ENCODE measurements at places on chromosomes 7 and 10.

GRCh38 chr10:123911866-123912265, 20.3 kb upstream of the CPXM2 start:
- DNase-seq: no peak

GRCh38 chr10:101032637-101033224, 1.7 kb downstream of the SFXN3 start:
- no peak for DNase-seq

DNA sequence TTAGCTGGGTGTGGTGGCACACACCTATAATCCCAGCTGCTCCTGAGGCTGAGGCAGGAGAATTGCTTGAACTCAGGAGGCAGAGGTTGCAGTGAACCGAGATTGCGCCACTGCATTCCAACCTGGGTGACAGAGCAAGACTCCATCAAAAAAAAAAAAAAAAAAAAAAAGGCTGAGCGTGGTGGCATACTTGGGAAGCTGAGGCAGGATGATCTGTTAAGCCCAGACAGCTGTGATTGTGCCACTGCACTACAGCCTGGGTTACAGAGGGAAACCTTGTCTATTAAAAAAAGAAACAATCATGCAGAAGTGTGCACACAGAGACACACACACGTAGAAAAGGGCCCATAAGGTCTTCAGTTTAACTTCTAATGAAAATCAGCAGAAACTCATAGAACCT, 150.6 kb downstream of the TPST1 start:
- DNase-seq: no peak

- DNase-seq: no peak
Observed at GRCh38 chr10:12780634-12781601, 220.6 kb downstream of the CCDC3 start.

DNA sequence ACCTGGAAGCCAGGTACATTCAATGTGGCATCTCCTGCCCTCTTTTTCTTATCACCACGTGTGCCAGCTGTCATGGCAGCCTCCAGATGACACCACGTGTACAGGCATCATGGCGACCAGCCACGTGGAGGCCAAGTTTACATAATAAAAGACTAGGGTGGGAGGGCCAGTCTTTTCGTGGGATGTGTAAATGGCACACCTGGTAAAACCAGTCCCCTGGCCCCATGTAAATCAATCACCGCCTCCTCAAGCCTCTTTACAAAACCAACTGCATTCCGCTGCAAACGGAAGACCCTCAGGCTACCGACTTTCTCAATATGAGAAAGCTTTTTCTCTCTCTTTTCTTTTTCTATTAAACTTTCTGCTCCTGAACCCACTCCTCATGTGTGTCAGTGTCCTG, 65.1 kb upstream of the PHF14 start:
- no peak for DNase-seq

DNA sequence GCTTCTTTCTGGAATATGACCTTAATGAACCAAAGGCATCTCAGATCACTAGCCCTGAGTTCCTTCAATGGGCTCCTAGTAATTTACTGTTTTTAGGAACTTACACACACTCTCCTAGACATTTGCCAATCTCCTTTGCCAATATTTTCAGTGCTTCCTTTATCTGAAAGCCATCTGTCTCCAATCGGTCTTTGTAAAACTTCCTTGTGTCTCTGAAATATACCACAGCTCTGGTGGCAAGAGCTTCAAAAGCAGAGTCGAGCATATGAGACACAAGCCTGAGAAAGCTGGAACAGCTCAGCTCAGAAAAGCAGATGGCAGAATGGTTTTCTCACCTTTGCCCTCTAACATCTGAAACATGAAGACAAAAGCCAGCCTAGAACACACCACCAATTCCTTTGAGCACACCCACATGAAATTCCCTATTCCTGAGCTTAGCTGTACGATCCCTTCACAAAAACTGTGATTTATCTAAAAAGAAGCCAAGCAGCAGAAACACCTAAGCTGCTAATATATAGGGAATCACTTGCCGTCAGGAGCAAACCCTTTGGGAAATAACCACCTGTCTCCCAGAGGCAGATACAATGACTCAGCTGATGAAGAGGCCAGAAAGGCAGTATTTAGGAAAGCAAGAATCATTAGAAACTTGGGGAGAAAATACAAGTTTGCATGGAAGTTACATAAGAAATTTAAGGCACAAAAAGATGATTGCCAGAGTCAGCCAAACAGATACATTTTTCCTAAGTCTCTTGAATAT, 70.2 kb upstream of the ANK3 start:
- no peak for DNase-seq

DNA sequence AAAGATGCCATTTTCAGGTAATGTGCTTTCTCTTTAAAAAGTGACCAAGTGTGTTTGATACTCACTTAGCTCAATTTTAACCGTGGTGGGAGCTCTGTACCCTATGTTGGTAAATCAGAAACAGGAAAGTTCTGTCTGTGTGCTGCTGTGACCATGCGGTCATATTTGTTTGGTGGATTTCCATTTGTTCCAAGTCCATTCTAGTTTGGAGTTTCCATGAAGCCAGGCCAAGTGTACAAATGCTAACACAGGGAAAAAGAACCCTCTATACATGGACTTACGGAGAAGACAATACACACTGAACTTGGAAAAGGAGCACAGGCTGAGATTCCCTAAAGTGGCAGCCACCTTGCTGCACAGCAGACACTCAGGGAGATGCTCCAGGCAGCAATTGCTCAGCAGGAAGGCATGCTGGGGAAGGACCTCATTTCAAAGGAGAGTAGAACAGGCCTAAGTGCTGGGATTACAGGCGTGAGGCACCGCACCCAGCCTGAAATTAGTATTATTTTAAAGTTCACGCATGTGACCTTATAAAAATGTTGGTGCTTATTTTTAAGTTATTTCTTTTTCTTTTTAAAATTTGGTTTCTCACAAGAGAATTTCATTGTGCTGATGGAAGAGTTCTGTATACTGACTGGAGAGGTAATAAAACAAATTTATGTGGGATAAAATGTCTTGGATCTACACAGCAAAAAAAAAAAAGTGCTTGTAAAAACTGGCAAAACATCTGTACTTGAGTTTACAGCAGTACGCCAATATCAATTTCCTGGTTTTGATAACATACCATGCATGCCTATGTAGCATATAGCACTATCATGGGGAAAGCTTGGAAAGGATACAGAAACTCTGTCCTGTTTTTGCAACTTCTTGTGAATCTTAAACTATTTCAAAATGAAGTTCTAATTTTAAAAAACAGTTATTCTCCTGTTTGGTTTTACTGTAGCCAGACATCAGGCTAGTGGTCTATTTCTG, 436.2 kb downstream of the KCNMA1 start:
- no peak for DNase-seq

GRCh38 chr7:47452295-47452694, 129.6 kb downstream of the TNS3 start:
- no peak for DNase-seq

DNA sequence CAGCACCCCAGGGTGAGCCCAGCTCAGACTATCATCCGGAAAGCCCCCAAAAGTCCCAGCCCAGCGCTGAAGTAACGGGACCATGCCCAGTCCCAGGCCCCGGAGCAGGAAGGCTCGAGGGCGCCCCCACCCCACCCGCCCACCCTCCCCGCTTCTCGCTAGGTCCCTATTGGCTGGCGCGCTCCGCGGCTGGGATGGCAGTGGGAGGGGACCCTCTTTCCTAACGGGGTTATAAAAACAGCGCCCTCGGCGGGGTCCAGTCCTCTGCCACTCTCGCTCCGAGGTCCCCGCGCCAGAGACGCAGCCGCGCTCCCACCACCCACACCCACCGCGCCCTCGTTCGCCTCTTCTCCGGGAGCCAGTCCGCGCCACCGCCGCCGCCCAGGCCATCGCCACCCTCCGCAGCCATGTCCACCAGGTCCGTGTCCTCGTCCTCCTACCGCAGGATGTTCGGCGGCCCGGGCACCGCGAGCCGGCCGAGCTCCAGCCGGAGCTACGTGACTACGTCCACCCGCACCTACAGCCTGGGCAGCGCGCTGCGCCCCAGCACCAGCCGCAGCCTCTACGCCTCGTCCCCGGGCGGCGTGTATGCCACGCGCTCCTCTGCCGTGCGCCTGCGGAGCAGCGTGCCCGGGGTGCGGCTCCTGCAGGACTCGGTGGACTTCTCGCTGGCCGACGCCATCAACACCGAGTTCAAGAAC, 1.1 kb downstream of the VIM start:
- peak; percentile 65 for DNase-seq

GRCh38 chr10:131282961-131283360, 28.6 kb downstream of the TCERG1L start:
- no peak for DNase-seq

DNA sequence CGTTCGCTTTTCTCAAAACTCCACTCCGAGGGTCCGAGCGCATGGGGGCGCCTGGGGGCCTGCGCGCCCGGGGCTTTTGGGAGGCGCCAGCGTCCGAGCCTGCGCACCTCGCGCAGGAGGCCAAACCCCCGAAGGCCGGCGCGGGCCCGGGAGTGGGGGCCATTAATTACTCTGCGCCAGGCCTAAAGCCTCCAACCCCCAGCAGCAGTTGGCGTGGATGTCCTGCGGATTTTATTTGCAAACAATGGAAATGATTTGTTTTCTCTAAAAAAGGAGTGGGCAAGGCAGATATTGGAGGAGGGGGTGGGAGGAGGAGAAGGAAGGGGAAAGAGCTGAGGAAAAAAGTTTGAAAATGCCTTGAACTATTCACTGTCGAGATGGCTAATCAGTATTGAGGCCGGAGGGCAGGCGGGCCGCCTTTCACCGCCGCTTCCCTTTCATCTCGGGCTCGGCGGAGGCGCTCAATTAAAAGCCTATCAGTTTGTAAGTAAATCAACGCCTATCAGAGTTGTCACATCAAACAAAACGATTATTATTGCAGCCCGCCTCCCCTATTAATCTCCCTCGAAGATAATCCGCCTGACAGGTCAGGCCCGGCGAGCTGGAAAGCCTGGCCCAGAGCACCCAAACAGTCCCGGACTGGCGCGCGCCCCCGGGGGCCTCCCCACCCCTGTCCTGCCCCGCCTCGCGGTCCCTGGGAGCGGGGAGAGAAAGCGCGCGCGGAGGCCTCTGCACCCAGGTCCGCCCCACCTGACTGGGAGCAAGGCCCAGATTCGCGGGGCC, 3.4 kb upstream of the ZNF503 start:
- no peak for DNase-seq

GRCh38 chr10:91201213-91201996, 19.1 kb upstream of the PCGF5 start:
- no peak for DNase-seq

DNA sequence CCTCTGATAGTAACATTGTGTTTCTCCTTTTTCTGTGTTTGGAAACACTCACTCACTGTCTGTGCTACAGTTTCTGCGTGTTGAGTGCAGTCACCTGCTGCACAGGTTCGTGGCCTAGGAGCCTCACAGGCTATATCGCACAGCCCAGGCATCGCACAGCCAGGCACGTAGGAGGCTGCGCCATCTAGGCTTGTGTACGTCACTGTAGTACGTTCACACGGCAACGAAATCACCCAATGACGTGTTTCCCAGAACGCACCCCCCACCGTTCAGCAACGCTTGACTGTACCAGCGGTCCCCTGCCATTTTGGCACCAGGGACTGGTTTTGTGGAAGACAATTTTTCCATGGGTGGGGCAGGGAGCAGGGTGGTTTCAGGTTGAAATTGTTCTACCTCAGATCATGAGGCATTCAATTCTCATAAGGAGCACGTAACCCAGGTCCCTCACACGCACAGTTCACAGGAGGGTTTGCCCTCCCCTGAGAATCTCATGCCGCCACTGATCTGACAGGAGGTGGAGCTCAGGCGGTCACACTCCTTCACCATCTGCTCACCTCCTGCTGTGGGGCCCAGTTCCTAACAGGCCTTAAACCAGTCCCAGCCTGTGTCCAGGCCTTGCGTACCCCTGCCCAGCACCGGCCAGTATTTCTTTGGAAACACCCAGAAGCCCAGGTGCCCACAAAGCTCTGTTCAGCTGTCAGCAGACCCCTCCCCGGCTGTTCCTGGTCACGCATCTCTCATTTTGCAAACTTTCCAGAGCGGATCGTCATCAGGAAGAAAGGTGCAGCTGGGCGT, 23.2 kb upstream of the PRKAR1B start:
- no peak for DNase-seq

DNA sequence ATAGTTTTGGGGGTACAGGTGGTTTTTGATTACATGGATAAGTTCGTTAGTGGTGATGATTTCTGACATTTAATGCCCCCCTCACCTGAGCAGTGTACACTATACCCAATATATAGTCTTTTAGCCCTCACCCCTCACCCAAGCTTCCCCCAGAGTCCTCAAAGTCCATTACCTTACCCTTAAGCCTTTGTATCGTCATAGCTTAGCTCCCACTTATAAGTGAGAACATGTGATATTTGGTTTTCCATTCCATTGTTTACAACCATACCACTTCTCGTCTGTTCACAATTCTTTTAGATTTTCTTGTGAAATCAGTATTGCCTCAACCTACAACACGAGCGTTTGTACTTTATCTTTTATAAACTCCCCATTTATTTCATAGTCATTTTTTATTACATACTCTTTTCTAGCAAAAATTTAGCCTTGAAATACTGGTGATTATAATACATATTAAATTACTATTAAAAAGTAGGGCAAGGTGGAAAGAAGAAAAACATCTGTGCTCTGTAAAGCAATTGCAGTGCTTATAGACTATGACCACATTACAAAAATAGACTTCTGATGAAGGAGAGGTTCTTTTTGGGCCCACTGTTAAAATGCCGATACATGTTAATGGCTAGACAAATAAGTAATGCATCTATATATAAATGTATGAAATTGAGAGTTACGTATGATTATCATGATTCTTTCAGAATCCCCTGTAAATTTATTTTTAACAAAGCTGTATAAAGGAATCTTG, 164.8 kb downstream of the THSD7A start:
- no peak for DNase-seq

GRCh38 chr10:36872702-36873393, 252.6 kb upstream of the ANKRD30A start:
- DNase-seq: no peak

GRCh38 chr7:47536661-47537611, 45.0 kb downstream of the TNS3 start:
- no peak for DNase-seq

DNA sequence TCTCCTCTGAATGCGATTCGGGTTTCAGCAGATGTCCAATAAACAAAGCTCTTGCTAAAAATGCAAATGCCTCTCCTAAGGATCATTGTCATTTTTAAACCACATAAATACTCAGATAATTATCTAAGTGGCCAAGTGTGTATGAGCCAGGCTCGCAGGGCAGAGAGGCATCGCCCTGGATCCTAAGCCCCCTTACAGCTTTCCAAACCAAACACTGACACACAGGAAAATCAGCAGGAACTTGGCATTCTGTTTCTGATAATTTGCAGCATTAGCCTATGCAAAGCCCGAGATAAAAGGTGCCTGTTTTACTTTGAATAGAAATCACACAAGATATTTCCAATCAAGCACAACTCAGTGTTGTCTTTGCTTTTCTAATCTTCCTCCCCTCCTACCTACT, 134.4 kb downstream of the ABCA13 start:
- DNase-seq: no peak

DNA sequence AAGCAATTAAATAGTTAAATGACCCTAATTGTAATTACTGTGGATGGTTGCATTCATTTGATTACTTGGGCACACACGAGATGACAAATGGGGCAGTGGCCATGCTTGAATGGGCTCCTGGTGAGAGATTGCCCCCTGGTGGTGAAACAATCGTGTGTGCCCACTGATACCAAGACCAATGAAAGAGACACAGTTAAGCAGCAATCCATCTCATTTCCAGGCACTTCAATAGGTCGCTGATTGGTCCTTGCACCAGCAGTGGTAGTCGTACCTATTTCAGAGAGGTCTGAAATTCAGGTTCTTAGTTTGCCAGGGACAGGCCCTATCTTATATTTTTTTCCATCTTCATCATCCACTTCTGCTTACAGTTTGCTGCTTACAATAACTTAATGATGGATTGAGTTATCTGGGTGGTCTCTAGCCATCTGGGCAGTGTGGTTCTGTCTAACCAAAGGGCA, 8.3 kb downstream of the PCBD1 start:
- no peak for DNase-seq

GRCh38 chr7:80142853-80143580, 8.4 kb downstream of the GNAI1 start:
- DNase-seq: no peak

Data from esophagus squamous epithelium (tissue), 5 donors.